Glomerular endothelial cell (primary cell): ENCODE measurements at places on chromosomes 7 and 10. TPM values are rescaled to one million over a fixed set of nuclear protein-coding genes. Genes with fewer than 3 reads are reported as not detected.
A peak's percentile ranks its signal among the peaks of the same experiment; 100 is the strongest.

- DNase-seq = no peak
Observed at GRCh38 chr10:27319752-27320431, 79.3 kb upstream of the ACBD5 start.

OTUD1 gene
- 7.9 and 14.2 TPM in 2 replicates for total RNA-seq

HGF gene
- total RNA-seq = 0.58 and 2.0 TPM in 2 replicates

GRCh38 chr7:47283497-47284131 lies 298.3 kb downstream of the TNS3 start:
- no peak for DNase-seq

MUC12 gene
- not detected in 2 replicates for total RNA-seq

CUZD1 gene
- 0.35 and 1.4 TPM in 2 replicates for total RNA-seq

DNA sequence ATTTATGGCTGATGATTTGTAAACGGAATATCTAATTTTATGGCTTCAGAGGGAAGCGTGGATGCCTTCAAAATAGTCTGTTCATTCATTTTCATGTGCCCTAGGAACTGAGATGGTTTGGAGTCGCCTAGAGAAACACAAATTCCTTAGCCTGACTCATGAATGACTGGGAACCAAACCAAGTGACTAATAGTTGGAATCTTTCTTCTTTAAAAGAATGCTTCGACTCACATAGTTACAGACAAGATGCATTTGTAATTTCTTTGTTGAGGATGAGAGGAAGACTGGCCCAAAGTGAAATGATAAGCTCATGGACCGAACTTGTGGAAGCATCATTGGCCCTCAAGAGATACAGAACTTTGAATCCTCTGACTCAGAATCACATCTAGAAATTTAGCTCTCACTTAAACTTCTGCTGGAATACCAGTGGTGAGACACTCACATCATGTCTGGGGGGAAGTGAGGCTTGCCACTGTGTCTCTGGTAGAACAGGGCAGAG lies 1107.2 kb downstream of the NRG3 start:
- peak; percentile 51 for DNase-seq

GRCh38 chr10:86872757-86873156 lies 84.7 kb downstream of the MMRN2 start:
- DNase-seq = peak; percentile 69

DNA sequence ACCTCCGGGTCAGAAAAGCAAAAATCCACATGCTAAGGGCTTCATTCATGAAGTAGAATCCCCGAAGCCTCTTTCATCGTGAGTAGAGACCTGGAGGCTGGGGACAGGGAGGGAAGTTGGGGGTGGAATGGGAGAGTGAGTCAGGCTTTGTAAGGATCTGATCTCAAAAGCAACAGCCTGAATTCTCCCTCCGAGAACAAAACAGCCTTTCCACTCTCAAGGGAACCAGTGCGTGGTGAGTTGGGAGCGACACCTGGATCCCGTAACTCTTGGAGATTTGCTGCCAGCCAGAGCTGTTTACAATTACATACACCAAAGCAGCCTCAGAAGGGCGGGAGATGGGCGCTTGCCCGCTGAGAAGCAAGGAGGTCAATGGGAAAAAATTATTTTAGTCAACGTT lies 10.8 kb downstream of the AFAP1L2 start:
- no peak for DNase-seq

DNA sequence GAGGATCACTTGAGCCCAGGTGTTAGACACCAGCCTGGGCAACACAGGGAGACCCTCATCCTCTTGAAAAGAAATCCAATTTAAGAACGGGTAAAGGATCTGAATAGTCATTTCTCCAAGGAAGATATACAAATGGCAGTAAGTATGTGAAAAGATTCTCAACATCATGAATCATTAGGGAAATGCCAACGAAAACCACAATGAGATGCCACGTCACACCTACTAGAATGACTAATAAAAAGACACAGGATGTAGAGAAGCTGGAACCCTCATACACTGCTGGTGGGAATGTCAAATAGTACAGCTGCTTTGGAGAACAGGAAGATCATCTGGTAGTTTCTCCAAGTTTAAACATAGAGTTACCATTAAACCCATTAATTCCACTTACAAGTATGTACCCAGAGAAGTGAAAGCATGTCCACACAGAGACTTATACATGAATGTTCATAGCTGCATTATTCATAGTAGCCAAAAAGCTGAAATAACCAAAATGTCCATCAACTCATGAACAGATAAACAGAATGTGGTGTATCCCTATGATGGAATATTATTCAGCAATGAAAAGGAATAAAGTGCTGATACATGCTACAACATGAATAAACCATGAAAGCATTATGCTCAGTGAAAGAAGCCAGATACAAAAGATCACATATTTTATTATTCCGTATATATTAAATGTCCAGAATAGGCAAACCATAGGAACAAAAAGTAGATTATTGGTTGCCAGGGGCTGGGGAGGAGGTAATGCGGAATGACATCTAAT lies 13.1 kb upstream of the ZMIZ2 start:
- DNase-seq = peak; percentile 96

DNA sequence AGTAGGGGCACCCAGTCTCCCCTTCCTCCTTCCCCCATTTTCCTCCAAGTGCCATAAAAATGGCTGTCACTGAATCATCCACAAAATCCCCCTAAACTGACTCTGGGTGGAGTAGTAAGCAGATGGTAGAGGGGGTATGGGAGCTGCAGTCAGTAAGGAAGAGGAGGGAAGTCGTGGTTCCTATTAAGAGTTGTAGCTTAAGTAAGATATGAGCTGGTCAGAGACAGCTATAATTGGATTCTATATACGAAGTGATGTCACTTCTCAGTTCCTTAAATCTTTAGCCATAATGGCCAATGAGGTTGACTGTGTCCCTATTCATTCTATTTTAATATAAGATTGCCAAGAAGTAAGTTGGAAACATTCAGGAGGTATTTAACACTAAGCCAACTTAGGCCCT lies 131.7 kb downstream of the SLC16A9 start:
- no peak for DNase-seq

- DNase-seq = no peak
Observed at GRCh38 chr7:40595129-40595528, 460.3 kb downstream of the SUGCT start.

DNA sequence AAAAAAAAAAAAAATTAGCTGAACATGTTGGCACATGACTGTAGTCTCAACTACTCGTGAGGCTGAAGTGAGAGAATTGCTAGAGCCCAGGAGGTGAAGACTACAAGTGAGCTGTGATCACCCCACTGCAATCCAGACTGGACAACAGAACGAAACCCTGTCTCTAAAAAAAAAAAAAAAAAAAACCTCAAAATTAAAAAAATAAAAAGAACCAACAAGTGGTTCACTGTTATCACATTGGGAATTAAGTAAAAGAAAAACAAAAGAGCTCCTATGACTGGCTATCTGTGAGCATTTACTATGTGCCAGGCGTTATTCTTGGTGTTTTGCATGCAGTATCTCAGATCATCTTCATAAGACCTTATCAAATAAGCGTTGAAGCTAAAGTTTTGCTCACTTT lies 66.0 kb downstream of the ANLN start:
- no peak for DNase-seq

DNA sequence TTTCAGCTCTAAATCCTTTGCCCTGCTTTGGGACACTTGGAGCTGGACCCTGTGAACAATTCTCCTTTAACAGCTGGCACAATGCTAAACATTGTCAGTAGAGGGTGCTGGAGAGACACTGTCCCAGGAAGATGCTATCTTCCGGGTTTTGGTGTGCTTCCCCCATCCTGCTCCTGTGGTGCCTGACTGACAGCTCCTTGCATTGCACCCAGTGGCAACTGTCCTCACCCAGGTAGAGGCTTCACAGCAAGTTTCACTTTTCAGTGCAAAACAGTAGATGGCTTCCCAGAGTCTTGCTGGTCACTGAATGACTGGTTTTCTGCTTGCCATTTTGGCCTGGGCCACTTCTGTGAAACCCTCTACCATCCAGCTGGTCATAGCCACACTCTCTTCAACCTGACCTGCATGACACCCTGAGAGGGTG lies 77.3 kb downstream of the CDC14C start:
- no peak for DNase-seq

MICU1 gene
- 32.7 and 33.3 TPM in 2 replicates for total RNA-seq

- DNase-seq = no peak
Observed at GRCh38 chr10:132106431-132106830, 40.7 kb downstream of the JAKMIP3 start.

DNA sequence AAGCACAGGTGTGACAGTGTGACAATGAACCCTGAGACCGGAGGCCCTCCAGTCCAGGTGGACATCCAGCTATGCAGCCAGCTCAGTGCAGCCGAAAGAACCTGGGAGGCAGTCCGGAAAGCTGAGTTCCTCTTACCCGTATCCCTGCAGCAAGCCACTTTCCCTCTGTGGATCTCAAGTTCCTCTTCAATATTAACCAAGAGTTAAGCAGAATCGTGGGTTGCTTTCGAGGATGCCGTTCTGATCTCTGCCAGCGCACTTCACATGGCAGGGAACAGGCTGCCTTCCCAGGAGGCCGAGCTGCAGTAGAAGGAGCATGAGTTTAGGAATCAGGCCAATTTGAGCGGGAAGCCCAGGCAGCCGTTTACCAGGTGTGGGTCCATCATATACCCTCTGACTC lies 591.6 kb downstream of the SDK1 start:
- no peak for DNase-seq

ARMC10 gene
- 22.1 and 28.6 TPM in 2 replicates for total RNA-seq

DNA sequence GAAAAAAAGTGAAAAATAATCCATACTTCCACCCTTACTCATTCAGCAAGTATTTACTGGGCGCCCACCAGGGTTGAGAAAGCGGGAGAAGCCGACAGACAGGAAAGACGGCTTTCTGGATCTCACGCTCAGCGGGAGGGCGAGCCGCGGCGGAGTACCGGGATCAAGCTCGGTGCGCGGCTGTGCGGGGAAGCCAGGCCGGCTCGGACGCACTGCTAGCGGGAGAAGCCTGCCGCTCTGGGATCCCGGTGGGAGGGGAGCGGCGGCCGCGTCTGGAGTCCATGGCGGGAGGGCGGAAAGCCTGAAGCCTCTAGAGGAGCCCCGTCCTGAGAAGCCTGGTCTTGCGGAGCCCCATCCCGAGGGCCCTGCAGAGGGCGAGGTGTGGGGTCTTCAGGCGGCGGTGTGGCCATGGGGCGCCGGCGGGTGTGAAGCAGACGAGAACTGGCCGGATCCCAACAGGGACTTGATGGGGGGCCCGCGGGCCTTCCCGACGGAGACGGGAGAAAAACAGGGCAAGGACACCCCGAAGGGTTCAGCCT lies 82.9 kb downstream of the VIPR2 start:
- no peak for DNase-seq

DNA sequence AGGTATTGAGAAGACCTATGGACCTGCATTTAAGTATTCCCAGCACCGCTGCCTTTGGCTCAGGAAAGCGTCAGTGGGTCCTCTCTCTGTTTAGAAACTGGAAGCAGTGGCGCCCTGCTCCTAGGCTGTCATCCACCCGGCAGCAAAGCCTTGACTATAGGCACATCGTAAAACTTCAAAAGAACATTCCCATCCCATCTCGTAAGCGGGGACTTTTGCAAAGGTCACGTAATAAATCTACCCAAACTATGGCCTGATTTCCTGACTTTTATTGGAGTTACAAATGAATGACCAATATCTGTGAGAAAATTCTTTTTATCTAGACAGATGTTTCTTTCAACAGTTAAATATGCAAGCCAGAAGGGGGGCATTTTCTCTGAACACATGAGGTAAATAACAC lies 115.8 kb upstream of the TCERG1L start:
- DNase-seq = no peak

GRCh38 chr7:39324139-39324760 lies 242.0 kb upstream of the YAE1 start:
- no peak for DNase-seq

DNA sequence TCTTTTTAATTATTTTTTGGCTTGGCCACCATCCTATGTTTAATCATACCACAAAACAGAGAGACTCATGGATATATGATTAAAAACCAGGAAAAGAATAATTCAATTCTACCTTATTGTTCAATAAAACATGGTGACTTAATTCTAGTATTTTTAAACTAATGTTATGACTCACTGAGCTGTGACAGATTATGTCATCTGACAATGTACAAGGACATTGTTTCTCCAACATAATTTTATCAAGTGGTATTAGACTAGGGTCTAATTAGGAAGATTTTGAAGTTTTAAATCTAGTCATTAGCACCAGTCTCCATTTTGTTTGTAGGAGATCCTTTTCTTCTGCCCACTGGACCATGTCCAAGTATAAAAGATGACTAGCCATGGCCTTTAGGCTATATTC lies 199.3 kb upstream of the MDFIC start:
- no peak for DNase-seq

GRCh38 chr10:48333856-48334255 lies 27.4 kb downstream of the MAPK8 start:
- no peak for DNase-seq

DNA sequence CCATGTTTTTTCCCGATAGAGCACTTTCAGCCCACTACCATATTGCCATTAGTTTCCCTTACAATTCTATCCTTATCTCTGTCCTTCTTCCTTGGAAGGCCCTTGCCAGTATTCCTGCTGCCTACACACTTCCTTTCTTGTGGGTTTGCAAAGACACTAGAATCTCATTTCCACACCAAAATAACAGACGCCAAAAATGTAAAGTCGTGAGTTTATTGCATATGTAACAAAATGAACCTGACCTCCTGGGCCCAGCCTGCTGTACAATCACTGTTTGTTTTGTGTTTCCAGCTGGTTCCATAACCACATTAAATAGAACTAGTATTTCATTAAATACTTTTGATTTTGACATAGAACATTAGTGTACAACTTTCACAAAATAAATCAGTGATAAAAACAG lies 116.7 kb downstream of the SMURF1 start:
- DNase-seq = no peak

GRCh38 chr10:61735882-61736281 lies 73.2 kb downstream of the CABCOCO1 start:
- no peak for DNase-seq
